ENCODE measurements at places on chromosomes 5 and 9. TPM values are rescaled to one million over a fixed set of nuclear protein-coding genes. Genes with fewer than 3 reads are reported as not detected.
A peak's percentile ranks its signal among the peaks of the same experiment; 100 is the strongest.

Gene PPP2R2B
- total RNA-seq = 68.3 TPM

GRCh38 chr9:127857278-127857677 lies 2.8 kb upstream of the ENG start:
- H3K4me1 ChIP-seq = peaks cover 95% of the 10 kb centered on the region
- H3K27ac ChIP-seq = no peak overlapping the region
- no peak overlapping the region for H3K4me3 ChIP-seq
- H3K36me3 ChIP-seq = no peaks in the 10 kb centered on the region

- H3K27ac ChIP-seq = peak overlapping the region; percentile 83
- DNase-seq = no peak
- H3K27me3 ChIP-seq = no peaks in the 10 kb centered on the region
- H3K4me3 ChIP-seq = no peak overlapping the region
- peaks cover 84% of the 10 kb centered on the region for H3K4me1 ChIP-seq
Measured at GRCh38 chr5:39213447-39214207, 5.7 kb downstream of the FYB1 start.

Gene PKD2L2
- total RNA-seq = not detected

DNA sequence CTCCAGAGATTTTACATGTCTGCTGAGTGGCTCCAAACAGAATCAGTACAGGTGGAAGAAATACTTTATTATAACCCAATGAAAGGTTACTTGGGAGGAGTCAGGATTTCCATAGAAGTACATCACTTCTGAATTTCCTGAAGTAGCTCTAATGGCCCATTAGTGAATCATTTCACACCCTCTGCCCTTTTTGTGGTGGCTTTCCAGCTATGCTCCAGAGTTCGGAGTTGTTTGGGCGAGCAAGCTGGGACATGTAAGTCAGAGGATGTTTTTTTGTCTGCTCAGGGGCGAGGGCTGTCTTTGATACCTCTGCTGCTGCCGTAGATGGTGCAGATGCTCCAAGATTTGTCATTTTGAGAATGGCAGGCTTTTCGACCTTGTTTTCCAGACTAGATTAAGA lies 226.1 kb downstream of the GOLPH3 start:
- no peaks in the 10 kb centered on the region for H3K36me3 ChIP-seq
- no peak overlapping the region for H3K4me3 ChIP-seq
- no peak for DNase-seq
- H3K27me3 ChIP-seq = no peaks in the 10 kb centered on the region
- no peak overlapping the region for H3K27ac ChIP-seq

DNA sequence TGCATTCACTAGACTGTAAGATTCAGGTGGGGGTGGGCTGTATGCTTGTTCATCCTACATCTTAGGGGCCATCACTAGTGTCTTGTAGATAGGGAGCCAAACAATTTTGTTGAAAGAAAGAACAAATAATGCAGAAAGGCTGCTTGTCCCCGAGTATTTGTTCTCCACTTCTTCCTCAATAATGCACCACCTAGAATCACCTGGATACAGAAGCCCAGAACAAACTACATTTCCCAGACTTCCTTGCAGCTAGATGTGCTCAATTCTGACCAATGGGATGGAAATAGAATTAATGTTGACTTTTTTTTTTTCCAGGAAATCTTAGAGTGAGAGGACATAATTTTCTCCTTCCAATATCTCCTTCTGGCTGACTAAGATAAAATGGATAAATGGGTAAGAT lies 38.9 kb upstream of the TNFSF8 start:
- H3K36me3 ChIP-seq = no peaks in the 10 kb centered on the region
- DNase-seq = no peak
- no peaks in the 10 kb centered on the region for H3K27me3 ChIP-seq
- no peak overlapping the region for H3K4me3 ChIP-seq
- no peak overlapping the region for H3K27ac ChIP-seq
- H3K4me1 ChIP-seq = no peaks in the 10 kb centered on the region

DNA sequence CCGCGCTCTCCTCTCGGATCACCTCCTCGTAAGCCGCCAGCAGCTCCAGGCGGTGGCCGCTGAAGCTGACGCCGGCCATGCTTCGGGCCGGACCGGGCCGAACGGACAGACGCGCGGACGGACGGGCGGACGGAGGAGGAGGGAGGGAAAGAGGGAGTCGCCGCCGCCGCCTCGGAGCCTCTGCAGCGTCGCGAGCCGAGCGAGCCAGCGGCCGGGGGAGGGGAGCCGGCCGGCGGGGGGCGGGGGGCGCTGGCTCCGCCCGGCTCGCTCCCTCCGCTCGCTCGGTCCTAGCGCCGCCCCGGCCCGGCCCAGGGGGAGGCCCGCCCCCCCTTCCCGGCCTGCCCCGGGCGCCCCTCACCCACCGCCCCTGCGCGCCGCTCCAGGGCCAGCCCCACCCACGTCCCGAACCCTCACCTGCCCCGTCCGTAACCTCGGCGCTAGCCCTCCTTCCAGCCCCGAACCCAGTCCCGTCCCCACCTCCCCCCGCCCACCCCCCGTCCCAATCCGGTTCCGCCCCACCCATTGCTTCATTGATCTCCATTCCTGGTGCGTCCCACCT lies at the start of gene DBN1:
DBN1 (minus strand) TSS at position 192 of the 559 bp plus-strand sequence; CDS start at position 79, 113 bp downstream.
- peak within 1 kb of the TSS; percentile 19 for H3K4me3 ChIP-seq
- H3K36me3 ChIP-seq = no peaks in the 10 kb centered on the region
- DNase-seq = peak; percentile 42
- H3K27ac ChIP-seq = no peak within 1 kb of the TSS

- H3K27me3 ChIP-seq = no peaks in the 10 kb centered on the region
- no peak for DNase-seq
- H3K4me1 ChIP-seq = no peaks in the 10 kb centered on the region
- H3K36me3 ChIP-seq = no peaks in the 10 kb centered on the region
- no peak overlapping the region for H3K4me3 ChIP-seq
Measured at GRCh38 chr5:151890299-151890698, 34.4 kb downstream of the GLRA1 start.

Gene ENDOG
- total RNA-seq = 12.5 TPM

GRCh38 chr9:137354845-137355760 lies 53.0 kb upstream of the NRARP start:
- no peaks in the 10 kb centered on the region for H3K4me1 ChIP-seq
- no peak overlapping the region for H3K4me3 ChIP-seq
- H3K27ac ChIP-seq = no peak overlapping the region
- DNase-seq = no peak
- H3K27me3 ChIP-seq = no peaks in the 10 kb centered on the region

Gene CHSY3
- 2.3 TPM for total RNA-seq

DNA sequence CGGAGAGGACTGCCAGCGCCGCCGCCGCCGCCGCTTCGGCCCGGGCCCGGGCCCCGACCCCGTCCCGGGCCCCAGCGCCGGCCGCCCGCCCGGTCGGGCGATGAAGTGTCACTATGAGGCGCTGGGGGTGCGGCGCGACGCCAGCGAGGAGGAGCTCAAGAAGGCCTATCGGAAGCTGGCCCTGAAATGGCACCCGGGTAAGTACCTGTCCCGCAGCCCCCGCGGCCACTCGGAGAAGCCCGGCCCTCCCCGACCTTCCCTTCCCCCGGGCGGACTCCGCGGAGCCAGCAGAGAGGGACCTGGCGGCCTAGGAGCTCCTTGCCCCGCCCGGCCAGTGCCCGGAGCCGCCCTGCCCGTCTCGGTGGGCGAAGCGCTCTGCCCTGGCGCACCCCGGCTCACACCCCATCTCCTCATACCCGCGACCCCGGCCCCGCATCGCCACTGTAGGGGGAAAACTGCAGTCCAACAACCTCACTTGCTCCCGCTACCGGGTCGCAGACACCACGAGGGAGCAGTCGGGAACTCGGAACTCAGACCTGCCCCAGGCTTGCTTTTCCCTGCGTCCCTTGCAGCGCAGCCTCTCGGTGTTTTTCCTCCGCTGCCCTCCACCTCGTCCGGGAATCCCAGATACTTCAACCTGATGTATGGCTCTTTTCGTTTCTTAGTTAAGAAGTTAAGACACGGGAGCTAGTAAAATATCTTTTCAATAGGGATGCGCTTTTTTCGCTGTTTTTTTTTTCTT lies 532 bp downstream of the DNAJC21 start:
- peaks cover 13% of the 10 kb centered on the region for H3K36me3 ChIP-seq
- H3K4me1 ChIP-seq = peaks cover 3% of the 10 kb centered on the region
- peak overlapping the region; percentile 72 for H3K27ac ChIP-seq
- peak; percentile 77 for DNase-seq

- DNase-seq = no peak
- no peaks in the 10 kb centered on the region for H3K36me3 ChIP-seq
- no peak overlapping the region for H3K27ac ChIP-seq
- H3K27me3 ChIP-seq = no peaks in the 10 kb centered on the region
- no peaks in the 10 kb centered on the region for H3K4me1 ChIP-seq
- no peak overlapping the region for H3K4me3 ChIP-seq
Measured at GRCh38 chr5:151724360-151724759, 34.1 kb downstream of the ATOX1 start.

GRCh38 chr9:93343663-93344062 lies 107.8 kb upstream of the FAM120A start:
- H3K27me3 ChIP-seq = peaks cover 19% of the 10 kb centered on the region
- no peak overlapping the region for H3K4me3 ChIP-seq
- H3K36me3 ChIP-seq = no peaks in the 10 kb centered on the region
- H3K27ac ChIP-seq = no peak overlapping the region
- H3K4me1 ChIP-seq = peaks cover 9% of the 10 kb centered on the region

Gene SLC6A7
- not detected for total RNA-seq
